ENCODE measurements at places on chromosomes 7 and 10. TPM values are rescaled to one million over a fixed set of nuclear protein-coding genes. Genes with fewer than 3 reads are reported as not detected.

GRCh38 chr7:37151741-37152413, 296.8 kb downstream of the ELMO1 start:
- no peak overlapping the region for H3K4me3 ChIP-seq
- no peaks in the 10 kb centered on the region for H3K27me3 ChIP-seq
- no peaks in the 10 kb centered on the region for H3K36me3 ChIP-seq
- no peak overlapping the region for H3K27ac ChIP-seq
- no peaks in the 10 kb centered on the region for H3K4me1 ChIP-seq

- DNase-seq, result no peak
- no peak overlapping the region for H3K27ac ChIP-seq
- H3K4me1 ChIP-seq, result no peaks in the 10 kb centered on the region
- H3K4me3 ChIP-seq, result no peak overlapping the region
- no peaks in the 10 kb centered on the region for H3K27me3 ChIP-seq
Observed at GRCh38 chr10:78449554-78449953, 415.9 kb downstream of the RPS24 start.

GRCh38 chr7:23277359-23277989, 21.7 kb upstream of the MALSU1 start:
- DNase-seq, result no peak
- H3K4me3 ChIP-seq, result no peak overlapping the region
- no peak overlapping the region for H3K27ac ChIP-seq
- H3K27me3 ChIP-seq, result no peaks in the 10 kb centered on the region
- H3K36me3 ChIP-seq, result no peaks in the 10 kb centered on the region

ZNF33B gene
- 29.7 TPM for total RNA-seq

- no peaks in the 10 kb centered on the region for H3K36me3 ChIP-seq
- H3K27me3 ChIP-seq, result no peaks in the 10 kb centered on the region
- no peak overlapping the region for H3K4me3 ChIP-seq
- no peak overlapping the region for H3K27ac ChIP-seq
- DNase-seq, result no peak
Observed at GRCh38 chr10:111475720-111476119, 398.9 kb downstream of the ADRA2A start.
